ENCODE measurements at places on chromosomes 16 and 17.
A peak's percentile ranks its signal among the peaks of the same experiment; 100 is the strongest.

DNA sequence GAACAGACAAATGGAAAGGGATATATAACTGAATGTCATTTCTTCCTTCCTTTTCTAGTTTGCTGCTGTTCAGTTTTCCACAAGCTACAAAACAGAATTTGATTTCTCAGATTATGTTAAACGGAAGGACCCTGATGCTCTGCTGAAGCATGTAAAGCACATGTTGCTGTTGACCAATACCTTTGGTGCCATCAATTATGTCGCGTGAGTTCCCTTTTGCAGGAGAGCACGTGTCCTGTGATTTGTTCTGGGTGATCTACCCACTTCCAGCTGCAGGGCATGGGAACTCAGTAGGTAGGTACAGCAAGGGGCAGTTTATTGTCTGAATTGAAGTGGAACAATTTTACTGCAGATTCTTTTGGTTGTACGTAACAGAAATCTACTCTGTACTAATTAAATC is 8.8 kb downstream of the ITGAL start:
- DNase-seq = no peak

- no peak for DNase-seq
Observed at GRCh38 chr16:87329436-87330256, 12.5 kb upstream of the C16orf95 start.

DNA sequence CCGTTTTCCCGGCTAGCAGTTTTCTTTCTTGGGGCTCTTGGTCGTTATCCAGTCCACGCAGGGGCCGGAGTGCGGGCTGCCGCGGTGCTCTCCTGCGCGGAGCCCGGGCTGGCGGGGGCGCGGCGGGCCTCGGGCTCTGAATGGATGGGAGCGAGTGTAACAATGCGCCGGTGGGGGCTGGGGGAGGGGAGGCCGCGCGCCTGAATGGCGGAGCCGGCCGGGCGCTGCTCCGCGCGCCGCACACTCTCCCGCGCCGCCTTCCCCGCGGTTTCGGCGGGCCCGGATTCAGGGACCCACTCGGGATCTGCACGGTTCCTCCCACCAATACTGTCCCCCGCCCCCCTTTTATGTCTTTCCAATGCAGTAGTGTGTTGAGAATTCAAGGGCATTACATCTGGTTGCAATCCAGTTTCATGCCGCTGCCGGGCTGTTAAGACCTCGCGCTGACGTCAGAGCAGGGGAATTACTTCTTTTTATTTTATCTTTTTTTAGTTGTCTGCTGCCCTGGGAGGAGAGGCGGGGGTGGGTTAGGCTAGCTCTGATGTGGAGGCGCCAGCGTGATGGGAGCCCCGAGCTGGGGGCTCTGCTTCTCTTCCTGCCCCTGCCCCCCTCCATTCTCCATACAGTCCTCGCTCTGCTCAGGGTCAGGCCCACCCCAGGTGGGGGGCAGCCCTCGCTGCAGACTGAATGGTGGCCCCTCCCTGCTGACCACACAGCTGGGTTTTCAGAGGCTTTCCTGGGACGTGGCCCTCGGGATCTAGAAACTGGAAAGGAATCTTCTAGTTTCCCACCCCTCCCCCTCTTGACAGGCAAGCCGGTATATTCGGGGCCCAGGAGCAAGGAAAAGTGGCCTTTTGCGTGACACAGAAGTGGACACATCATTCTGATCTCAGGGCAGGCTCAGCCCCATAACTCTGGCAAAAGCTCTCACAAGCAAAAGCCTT is 1.8 kb downstream of the RAI1 start:
- peak; percentile 74 for DNase-seq

GRCh38 chr16:82995286-82995923 is 368.6 kb downstream of the CDH13 start:
- DNase-seq = no peak

- no peak for DNase-seq
Observed at GRCh38 chr17:1997927-1998742, 27.0 kb downstream of the RTN4RL1 start.

GRCh38 chr17:79632432-79632735 is 21.5 kb upstream of the RBFOX3 start:
- no peak for DNase-seq

- DNase-seq = peak; percentile 94
Observed at GRCh38 chr17:39754161-39754957, 16.6 kb downstream of the GRB7 start.

DNA sequence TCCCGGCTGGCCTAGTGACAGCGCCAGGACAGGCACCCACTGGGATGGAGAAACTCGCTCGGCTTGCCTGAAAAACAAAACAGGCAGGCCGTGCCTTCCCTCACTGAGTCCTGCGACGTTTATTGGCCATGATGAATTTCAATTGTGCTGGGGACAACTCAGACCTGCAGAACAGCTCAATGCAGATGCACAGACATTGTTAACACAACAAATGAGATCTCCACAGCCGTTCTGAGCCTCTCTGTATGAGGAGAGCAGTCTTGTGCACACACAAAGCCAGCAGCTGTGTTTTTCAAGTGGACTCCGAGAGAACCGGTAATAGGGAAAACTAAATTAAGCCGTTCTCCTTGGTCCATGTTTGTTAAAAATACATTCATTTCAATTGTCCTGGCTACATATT is 15.9 kb downstream of the SHISA6 start:
- DNase-seq = no peak

DNA sequence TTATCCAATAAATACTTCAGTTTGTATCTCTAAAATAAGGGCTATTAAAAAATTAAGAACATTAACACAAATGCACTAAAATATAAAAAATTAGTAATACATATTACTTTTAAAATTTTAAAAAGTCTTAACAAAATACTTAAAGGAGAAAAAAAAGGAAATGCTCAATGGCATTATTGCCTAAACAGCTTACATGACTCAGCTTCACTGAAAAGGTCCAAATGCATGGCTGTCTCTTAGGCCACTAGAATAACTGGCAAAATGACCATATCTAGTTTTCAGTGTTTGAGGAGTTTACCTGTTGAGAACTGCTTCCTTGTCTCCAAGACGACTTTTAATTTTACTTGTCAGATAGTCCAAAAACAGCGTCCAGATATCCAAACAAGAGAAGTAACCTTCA is 66.0 kb downstream of the XPO6 start:
- DNase-seq = no peak

DNA sequence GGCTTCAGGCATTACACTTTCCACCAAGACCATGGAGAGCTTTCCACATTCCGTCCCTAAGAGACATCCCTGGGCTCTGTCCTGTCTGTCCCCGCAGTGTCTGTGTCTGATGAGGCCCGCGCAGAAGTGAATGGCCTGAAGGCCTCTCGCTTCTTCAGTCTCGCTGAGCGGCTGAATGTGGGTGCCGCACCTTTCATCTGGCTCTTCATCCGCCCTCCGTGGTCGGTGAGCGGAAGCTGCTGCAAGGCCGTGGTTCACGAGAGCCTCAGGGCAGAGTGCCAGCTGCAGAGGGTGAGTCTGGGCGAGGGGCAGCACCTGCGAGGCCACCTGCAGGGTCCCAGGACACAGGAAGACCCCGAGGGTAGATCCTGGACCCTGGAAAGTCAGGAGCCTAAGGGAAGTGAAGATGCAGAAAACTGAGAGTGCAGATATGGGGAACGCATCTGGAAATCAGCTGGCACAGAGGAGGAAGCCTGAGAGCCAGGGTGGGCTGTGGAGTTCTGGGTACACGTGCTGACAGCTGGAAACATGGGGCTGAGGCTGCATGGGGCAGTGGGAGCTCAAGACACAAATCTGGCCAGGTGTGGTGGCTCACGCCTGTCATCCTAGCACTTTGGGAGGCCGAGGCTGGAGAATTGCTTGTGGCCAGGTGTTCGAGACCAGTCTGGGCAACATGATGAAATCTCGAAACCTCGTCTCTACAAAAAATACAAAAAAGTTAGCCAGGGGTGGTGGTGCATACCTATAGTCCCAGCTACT is 8.0 kb downstream of the CCNF start:
- DNase-seq = no peak

- no peak for DNase-seq
Observed at GRCh38 chr16:85158743-85159178, 46.5 kb upstream of the CIBAR2 start.

GRCh38 chr16:89352091-89352681 is 134.7 kb downstream of the ZNF778 start:
- no peak for DNase-seq

DNA sequence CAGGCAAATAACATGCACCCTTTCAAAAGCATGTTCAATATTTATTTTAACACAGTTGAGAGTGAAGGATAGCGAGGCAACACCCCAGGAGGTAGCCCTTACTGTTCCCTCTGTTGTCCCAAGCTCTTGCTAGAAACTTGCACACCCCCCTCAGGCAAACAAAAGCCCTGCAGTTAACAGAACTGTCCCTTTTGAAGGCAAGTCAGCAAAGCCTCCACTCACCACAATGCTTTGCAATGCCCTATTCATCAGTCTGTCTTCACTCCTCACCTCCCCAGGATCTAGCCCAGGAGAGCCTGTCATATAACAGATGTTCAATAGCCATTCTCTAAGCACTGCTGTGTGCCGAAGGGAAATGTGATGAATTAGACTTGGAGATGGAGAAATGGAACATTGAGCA is 3.5 kb upstream of the CNEP1R1 start:
- no peak for DNase-seq

GRCh38 chr16:4615384-4616046 is 827 bp upstream of the UBALD1 start:
- DNase-seq = no peak

DNA sequence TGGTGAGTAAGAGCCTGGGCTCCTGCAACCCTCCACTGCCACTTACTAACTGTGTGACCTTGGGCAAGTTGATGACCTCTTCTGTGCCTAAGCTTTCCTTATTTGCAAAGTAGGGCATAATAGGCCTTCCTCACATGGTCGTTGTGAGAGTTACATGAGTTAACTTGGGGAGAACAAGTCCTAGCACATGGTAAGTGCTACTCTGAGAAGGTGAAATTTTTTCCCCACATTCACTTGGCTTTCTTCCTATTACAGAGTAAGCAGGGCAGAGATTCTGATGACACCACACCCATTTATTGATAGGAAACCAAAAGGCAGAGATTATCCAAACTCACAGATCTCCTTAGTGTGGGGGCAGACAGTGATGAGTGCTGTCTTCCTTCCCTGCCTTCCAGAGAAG is 1.6 kb downstream of the KCNH4 start:
- no peak for DNase-seq

- DNase-seq = peak; percentile 22
Observed at GRCh38 chr16:53598511-53599275, 95.7 kb upstream of the AKTIP start.

- no peak for DNase-seq
Observed at GRCh38 chr17:18262111-18262510, 1.6 kb downstream of the MIEF2 start.

DNA sequence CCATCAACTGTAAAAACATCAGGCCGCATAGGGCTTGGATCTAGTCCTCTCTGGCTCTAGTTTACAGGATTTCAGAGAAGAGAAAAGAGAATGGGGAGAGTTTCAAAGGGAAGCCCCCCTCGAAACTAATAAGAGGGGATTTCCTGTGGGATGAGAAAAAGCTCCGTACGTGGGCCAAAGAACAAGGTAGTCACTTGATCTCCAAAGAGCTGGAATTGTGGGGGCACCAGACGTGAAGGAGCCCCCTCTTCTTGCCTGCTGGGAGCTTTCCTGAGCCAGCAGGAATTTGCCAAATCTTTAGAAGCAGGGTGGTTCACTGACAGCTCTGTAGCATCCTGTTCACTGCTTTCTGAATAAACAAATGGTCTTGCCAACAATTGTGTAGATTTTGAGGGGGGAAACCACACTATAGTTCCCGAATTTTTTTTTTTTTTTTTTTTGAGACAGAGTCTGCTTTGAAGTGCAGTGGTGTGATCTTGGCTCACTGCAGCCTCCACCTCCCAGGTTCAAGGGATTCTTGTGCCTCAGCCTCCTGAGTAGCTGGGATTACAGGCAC is 7.0 kb upstream of the TMIGD1 start:
- DNase-seq = no peak

DNA sequence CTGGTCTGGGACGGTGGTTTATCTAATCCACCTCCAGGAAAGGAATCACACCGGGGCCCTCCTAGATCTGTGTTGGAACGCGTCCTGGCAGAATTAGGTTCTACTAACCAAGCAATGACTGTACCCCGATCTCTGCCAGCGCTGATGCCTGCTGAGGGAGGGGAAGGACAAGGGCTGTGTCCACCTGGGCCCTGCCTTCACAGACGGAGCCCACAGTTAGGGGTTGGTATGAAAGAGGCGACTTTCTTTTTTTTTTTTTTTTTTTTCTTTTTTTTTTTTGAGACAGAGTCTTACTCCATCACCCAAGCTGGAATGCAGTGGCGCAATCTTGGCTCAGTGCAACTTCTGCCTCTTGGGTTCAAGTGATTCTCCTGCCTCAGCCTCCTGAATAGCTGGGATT is 9.9 kb upstream of the KRT19 start:
- peak; percentile 31 for DNase-seq

DNA sequence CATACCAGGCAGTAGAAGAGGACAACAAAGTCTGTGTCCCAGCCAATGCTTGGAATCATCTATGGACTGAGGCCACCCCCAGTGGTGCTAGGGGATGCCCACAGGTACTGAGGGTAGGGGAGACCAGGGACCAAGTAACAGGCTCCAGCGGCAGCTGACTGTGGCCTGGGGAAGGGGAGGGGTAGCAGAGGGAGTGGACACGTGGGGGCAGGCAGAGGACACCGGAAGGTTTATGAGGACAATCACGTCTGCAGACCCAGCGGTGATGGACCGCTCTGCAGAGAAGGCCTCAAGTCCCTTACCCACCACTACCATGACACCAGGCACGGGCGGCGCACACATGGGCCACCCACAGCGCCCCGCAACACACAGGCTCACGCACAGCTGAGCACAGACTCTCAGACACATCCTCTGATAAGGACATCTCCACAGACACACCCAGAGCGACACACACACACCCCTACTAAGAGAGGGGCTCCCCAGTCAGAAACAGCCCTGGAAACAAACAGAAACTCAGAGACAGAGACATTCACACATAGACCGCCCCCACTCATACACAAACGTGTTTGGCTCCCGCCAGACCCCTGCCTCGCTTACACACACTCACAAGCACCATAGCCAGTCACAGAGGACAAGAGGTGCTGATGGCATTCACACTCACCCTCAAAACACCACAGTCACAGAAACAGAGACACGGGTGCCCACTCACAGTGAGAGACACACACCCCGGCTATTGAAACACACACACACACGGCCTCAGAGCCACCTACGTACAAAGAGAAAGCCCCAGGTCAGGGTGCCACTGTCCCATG is 35.8 kb downstream of the SRCIN1 start:
- DNase-seq = no peak
